NCI-H1092 treated with DMSO at 0.1 percent for 48 hours (cell line): ENCODE measurements at places on chromosomes 4 and X.

GRCh38 chr4:52260514-52261210, 209.6 kb downstream of the SPATA18 start:
- no peak for DNase-seq

GRCh38 chrX:9595174-9595573, 130.3 kb downstream of the TBL1X start:
- DNase-seq, result no peak

DNA sequence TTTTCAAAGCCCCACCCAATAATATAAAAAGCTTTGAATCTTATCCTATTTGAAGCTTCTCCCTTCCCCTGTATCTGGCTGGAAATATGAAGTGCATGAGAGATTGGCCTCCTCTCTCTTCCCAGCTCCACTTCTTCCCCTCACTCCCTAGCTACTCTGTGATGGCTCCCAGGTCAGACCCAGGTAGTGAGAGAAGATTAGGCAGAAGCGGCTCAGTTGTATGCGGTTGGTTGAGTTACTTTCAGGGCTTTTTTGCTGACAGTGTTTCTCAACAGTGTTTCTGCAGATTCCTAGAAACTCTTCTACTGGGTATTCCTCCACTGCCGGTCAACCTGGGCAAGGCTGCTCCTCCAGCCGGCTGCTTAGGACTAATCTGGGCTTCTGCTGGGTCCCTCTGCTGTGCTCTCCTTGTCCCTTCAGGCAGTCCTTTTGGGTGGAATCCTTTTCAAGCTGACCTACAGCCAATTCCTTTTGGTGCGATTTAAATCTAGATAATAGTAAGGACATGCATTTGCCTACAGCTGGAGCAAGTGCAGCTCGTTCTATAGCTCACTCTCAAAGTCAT, 87.4 kb upstream of the SLC7A11 start:
- no peak for DNase-seq

- no peak for DNase-seq
Measured at GRCh38 chr4:143240939-143241679, 56.4 kb downstream of the USP38 start.

DNA sequence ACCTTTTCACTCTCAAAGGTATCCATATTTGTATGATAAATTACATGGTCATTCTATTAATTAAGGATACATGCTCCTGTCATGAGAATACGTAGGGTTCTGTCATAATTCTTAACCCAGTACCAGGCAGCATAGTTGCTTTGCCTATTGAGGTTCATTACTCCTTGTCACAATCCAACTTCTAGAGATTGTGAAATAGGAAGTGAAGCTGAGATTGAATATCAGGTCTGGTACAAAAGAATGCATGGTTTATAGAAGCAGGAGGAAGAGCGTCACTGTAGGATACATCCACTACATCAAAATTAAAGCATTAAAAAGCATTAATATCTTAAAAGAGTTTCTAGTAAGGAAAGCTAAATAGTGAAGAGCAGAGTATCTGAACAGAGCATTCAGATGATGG, 647.0 kb downstream of the IQCM start:
- DNase-seq, result no peak

- DNase-seq, result no peak
Measured at GRCh38 chr4:169661761-169662160, 41.4 kb downstream of the CLCN3 start.

GRCh38 chr4:182286035-182286434, 42.8 kb downstream of the TENM3 start:
- no peak for DNase-seq

- DNase-seq, result no peak
Measured at GRCh38 chr4:184453365-184454160, 20.8 kb downstream of the IRF2 start.
